Activated CD4-positive, alpha-beta T cell treated with anti-CD3 and anti-CD28 coated beads for 36 hours (primary cell): ENCODE measurements at places on chromosomes 3 and 15.
A peak's percentile ranks its signal among the peaks of the same experiment; 100 is the strongest.

GRCh38 chr3:117990627-117991026, 1044.0 kb downstream of the IGSF11 start:
- DNase-seq, result no peak
- H3K4me1 ChIP-seq, result no peaks in the 10 kb centered on the region
- peaks cover 3% of the 10 kb centered on the region for H3K27me3 ChIP-seq
- H3K36me3 ChIP-seq, result no peaks in the 10 kb centered on the region
- H3K4me3 ChIP-seq, result no peak overlapping the region
- H3K27ac ChIP-seq, result no peak overlapping the region

GRCh38 chr3:15744176-15744575, 53.6 kb downstream of the ANKRD28 start:
- DNase-seq, result no peak
- H3K4me3 ChIP-seq, result no peak overlapping the region
- peaks cover 39% of the 10 kb centered on the region for H3K4me1 ChIP-seq
- no peaks in the 10 kb centered on the region for H3K27me3 ChIP-seq
- no peak overlapping the region for H3K27ac ChIP-seq
- H3K36me3 ChIP-seq, result peaks cover 64% of the 10 kb centered on the region

DNA sequence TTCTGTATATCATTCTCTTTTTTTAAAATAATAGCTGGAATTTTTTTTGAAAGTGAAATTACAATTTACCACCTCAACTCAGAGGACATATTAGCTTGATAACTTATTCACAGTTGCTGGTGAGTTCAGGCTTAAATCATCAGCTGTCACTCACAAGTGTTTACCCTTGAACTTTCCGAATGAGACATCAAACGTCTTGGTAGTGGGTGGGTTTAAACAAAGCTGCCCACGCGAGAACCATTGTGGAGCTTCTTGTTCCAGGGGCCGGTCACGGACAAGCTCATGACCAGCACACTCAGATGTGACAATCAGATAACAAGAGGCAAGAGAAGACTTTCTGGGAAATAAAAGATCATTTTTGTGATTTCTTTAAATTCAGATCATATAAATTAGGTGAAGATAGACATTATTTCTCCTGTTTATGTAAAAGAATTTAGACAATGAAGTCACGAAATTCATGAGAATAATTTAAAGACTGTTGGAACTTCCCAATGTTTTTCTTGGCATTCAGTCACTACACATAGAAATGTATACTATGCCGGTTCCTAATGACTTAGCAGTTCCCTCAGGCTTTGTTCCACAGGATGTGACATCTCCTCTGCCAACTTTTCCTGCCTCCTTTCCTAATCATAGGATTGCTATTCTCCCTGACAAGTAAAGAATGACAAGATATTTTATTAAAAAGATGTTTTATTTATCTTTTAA, 29.3 kb downstream of the BTD start:
- H3K4me1 ChIP-seq, result peaks cover 52% of the 10 kb centered on the region
- H3K27me3 ChIP-seq, result no peaks in the 10 kb centered on the region
- no peak overlapping the region for H3K4me3 ChIP-seq
- no peak for DNase-seq

DNA sequence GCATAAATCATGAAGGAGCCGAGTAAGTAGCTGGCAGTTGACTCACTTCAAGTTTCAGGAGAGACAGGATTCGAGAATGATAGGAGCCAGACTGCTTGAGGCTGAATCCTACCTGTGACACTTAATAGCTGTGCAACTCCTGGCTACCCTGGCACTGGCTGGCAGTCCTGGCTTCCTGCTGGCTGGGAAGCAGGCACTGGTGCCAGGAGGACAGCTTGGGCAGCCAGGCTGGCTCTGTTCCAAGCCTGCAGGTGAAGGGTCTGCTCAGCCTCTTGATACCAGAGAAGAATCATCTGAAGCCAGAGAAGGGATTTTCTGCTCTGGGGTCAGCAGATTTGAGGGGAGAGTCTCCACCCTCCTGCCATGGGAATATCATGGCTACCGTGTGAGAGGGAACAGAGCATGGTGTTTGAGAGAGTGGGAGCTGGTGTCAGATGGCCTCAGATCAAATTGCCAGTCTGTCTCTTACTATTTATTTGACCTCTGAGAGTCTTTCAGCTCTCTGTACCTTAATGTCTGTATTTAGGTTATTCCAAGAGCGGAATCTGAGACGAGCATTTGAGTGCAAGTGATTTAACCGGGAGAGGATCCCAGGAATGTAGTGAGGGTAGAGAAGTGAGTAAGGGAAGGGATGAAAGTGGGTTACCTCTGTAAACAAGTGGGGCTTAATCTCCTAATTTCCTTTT, 4.4 kb upstream of the XIRP1 start:
- no peak overlapping the region for H3K27ac ChIP-seq
- peaks cover 31% of the 10 kb centered on the region for H3K4me1 ChIP-seq
- H3K27me3 ChIP-seq, result no peaks in the 10 kb centered on the region
- DNase-seq, result no peak
- H3K4me3 ChIP-seq, result no peak overlapping the region

GRCh38 chr3:112769286-112769978, 77.2 kb downstream of the CD200R1L start:
- no peaks in the 10 kb centered on the region for H3K36me3 ChIP-seq
- H3K4me1 ChIP-seq, result peaks cover 22% of the 10 kb centered on the region
- DNase-seq, result no peak
- no peaks in the 10 kb centered on the region for H3K27me3 ChIP-seq

- H3K4me1 ChIP-seq, result no peaks in the 10 kb centered on the region
- DNase-seq, result no peak
- H3K27ac ChIP-seq, result no peak overlapping the region
Observed at GRCh38 chr15:38872732-38873131, 308.1 kb upstream of the RASGRP1 start.

- no peaks in the 10 kb centered on the region for H3K4me1 ChIP-seq
- no peaks in the 10 kb centered on the region for H3K27me3 ChIP-seq
- no peak overlapping the region for H3K27ac ChIP-seq
- no peaks in the 10 kb centered on the region for H3K36me3 ChIP-seq
Observed at GRCh38 chr3:13505147-13506130, 25.3 kb downstream of the HDAC11 start.

DNA sequence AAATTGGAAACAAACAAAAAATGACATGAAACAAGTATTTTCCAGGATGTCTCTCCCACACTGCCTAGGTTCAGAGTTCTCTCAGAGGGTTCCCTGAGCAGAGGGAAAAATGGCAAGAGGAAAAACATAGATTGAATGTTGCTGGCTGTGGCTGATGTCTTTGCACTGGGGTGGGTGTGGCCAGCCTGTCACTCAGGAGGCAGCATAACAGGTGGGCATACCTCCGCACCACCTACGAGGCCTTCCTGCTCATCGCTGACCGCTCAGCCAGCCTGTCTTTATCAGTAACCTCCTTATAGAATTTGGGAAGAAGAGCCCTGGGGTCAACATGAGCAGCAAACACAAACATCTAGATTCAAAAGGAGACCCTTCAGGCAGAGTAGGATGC, 216.6 kb upstream of the UMPS start:
- H3K36me3 ChIP-seq, result no peaks in the 10 kb centered on the region
- no peaks in the 10 kb centered on the region for H3K4me1 ChIP-seq
- no peak for DNase-seq
- H3K4me3 ChIP-seq, result no peak overlapping the region
- no peak overlapping the region for H3K27ac ChIP-seq
- peaks cover 21% of the 10 kb centered on the region for H3K27me3 ChIP-seq

GRCh38 chr3:181718369-181718768, 6.6 kb downstream of the SOX2 start:
- no peak overlapping the region for H3K4me3 ChIP-seq
- H3K27me3 ChIP-seq, result peaks cover 79% of the 10 kb centered on the region
- DNase-seq, result no peak
- no peaks in the 10 kb centered on the region for H3K4me1 ChIP-seq

DNA sequence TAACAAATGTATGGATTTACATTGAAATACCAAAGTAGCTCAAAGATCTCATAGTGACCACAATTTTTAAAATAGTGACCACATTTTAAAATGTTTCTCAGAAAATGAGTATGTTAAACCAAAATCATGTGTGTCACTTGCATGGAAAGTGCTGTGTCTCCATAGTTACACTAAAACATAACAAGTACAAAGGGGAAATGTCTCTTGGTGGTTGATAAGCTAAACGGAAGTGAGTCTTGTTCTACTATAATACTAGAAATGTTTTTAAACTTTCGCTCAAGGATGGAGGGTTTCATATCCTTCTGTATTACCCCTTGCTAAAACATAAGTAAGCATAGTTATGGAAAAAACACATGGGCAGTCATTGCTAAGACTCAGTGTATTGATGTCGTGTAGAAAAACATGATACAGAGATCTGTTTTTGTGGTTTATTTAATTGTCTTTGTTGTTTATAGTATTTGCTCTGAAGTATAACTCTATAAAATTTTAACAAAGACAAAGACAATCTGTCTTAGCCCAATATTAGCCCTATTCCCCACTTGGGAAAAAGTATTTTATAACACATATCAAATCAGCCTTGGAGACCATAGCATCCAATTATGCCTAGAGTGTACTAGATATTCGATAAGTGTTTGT, 27.0 kb upstream of the DENND4A start:
- peaks cover 1% of the 10 kb centered on the region for H3K36me3 ChIP-seq
- DNase-seq, result no peak
- no peaks in the 10 kb centered on the region for H3K27me3 ChIP-seq
- peaks cover 61% of the 10 kb centered on the region for H3K4me1 ChIP-seq
- peak overlapping the region; percentile 81 for H3K27ac ChIP-seq

DNA sequence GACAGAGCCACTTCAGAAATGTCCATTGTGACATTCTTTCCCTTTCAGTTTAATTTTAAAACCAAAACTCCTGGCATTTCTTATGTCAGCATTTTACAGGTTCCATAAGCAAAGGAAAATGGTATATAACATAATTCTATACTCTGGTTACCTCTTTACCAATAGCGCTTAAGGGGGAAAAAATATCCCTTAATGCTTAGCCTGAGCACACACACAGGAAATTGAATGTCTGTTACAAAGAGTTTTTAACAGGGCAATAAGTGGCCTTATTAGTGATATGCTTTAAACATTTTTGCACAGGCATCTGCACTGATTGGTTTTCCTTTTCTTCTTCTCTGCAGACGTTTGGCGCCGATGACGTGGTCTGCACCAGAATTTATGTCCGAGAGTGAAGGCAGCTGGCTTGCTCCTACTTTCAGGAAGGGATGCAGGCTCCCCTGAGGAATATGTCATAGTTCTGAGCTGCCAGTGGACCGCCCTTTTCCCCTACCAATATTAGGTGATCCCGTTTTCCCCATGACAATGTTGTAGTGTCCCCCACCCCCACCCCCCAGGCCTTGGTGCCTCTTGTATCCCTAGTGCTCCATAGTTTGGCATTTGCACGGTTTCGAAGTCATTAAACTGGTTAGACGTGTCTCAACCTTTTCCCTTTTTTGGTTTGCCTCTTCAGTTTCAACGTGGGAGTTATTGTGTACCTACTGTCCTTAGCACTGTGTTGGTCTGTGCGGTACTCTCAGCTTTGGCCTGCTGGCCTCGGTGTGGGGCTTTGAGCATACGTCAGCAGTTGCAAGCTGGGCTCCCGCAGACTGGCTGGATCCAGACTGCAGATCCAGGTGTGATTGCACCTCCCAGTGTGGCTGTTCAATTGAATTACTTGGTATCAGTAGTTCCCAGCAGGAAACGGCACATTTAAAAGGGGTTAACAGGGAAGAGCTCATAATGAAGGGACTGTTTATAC, 7.7 kb downstream of the CRABP1 start:
- no peak for DNase-seq
- H3K4me1 ChIP-seq, result peaks cover 2% of the 10 kb centered on the region
- no peak overlapping the region for H3K27ac ChIP-seq
- no peak overlapping the region for H3K4me3 ChIP-seq
- H3K36me3 ChIP-seq, result no peaks in the 10 kb centered on the region

DNA sequence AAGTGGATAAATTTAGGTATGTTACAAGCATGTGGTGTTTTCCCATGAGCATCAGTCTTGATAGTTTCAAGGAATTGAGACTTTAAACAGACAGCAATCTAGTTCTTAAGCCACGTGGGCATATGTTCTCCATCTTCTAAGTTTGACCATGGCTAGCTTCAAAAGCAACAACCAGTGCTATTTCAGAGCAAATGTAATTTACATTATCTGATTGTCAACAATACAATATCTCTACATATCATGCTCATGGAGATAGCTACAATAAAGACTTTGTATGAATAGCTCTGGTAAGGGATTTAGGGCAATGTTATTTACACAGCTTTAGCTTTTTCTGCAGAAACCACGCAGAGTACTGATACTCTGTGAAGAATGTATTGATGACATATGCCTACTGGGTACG, 38.8 kb upstream of the PDZRN3 start:
- H3K36me3 ChIP-seq, result no peaks in the 10 kb centered on the region
- no peak for DNase-seq
- no peak overlapping the region for H3K4me3 ChIP-seq
- peaks cover 2% of the 10 kb centered on the region for H3K27me3 ChIP-seq
- H3K4me1 ChIP-seq, result no peaks in the 10 kb centered on the region

DNA sequence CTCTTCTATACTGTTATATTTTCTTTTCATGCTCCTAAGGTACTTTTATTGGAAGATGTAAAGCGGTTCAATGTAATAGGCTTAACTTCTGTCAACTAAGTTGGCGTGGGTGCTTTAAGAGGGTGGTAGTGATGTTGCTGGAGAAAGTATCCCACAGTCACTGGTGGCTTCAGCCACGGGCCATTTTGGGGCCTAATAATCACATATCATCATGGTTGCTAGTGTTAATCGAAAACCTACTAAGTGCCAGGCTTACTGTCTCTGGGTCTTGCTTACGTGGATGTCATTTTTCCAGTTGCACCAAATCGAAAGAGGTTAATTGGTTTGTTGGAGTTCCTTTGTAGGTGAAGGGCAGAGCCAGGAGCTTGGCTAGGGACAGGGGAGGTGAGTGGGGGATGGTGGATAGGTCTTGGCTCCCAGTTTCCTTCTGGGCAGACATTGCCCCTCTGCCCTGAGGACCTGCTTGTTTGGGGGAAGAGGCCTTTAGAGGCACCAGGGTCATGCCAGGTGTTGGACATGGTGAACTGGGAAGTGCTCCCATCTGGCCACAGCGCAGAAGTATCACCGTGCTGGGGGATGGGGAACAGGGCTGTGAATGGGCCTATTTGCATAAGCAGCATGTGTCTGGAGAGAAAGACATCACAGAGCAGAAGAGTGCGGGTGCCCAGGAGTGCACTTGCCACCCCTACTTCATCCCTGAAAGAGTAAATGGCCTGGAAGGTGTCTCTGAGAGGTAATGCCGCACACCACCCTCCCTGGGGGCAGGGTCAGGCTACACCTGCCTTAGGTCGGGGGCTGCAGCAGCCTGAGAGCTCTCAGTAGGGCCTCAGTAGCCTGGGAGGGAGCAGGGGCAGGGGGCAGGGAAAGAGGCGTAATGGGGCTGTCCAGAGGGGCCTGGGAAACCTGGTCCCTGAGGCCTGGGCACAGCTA, 62.4 kb upstream of the POLG start:
- no peaks in the 10 kb centered on the region for H3K36me3 ChIP-seq
- no peak overlapping the region for H3K4me3 ChIP-seq
- no peak overlapping the region for H3K27ac ChIP-seq
- peaks cover 46% of the 10 kb centered on the region for H3K27me3 ChIP-seq
- no peak for DNase-seq
- peaks cover 8% of the 10 kb centered on the region for H3K4me1 ChIP-seq

DNA sequence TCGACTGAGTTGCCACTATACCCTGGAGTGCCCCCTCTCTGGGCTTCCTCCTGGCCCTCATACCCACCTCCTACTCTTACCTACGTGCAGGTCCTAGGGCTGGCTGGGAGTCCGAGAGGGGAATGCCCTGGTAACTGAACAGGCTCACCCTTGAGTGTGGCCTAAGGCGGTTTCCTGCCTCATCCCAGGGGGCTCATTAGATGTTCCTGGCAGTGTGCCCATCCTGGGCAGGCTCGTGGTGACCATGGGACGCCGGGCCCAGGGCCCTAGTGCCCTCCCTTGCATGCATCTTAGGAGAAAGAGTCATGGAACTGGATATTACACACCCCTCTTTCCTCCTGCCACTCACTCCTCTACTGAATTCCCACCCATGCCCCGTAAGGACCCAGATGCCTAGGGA, 2.8 kb downstream of the SEMA4B start:
- H3K4me3 ChIP-seq, result no peak overlapping the region
- DNase-seq, result no peak
- H3K27ac ChIP-seq, result no peak overlapping the region
- no peaks in the 10 kb centered on the region for H3K27me3 ChIP-seq
